Activated T-helper 1 cell treated with anti-CD3 and anti-CD28 coated beads, Interleukin-2, amount 50 U/mL, for 16 hours (primary cell): ENCODE measurements at places on chromosomes 2 and 18.

DNA sequence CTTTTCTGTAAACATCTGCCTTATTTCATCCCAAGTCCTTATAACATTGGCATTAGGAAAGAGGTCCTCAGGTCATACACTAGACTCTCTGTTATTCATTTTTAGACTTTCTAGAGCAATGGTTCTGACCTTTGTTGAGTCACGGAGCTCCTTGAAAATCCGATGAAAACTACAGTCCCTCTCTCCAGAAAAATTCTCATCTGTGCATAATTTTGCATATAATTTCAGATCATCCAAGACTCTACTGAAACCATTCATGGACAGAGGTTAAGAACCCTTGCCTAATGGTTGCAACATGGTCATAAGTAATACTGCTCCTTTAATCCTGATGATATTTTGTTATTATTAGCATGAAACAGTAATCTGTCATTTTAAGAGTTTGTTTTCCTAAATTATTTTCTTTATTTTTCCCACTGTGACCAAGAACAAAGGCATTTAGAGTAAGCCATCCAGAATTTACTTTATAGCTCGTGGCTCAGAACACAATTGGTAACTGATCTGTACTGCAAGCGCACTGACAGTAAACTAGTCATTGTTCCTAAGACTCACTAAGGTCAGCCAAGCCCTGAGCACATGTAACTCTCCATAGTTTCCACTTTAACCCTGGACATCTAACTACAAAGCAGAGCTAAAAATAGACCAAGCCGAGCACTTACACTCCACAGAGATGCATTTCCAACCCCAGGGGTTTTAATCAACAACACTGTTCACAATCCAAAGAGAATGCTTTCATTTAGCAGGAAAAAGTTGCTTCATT is 8.4 kb downstream of the MYOM1 start:
- DNase-seq, result no peak

GRCh38 chr2:198775737-198776136 is 682.0 kb downstream of the SATB2 start:
- no peak for DNase-seq

GRCh38 chr2:96687266-96687665 is 44.7 kb downstream of the FER1L5 start:
- no peak for DNase-seq

GRCh38 chr2:158095912-158096311 is 5.8 kb upstream of the UPP2 start:
- DNase-seq, result no peak

GRCh38 chr2:72494392-72494791 is 331.4 kb downstream of the EXOC6B start:
- no peak for DNase-seq

- DNase-seq, result no peak
Observed at GRCh38 chr2:226891780-226892590, 56.1 kb downstream of the RHBDD1 start.

GRCh38 chr2:166230724-166231070 is 102.9 kb upstream of the SCN1A start:
- no peak for DNase-seq

- no peak for DNase-seq
Observed at GRCh38 chr2:46720592-46721185, 194.9 kb downstream of the MCFD2 start.
